ENCODE measurements at places on chromosomes 5 and 9.

GRCh38 chr5:31120642-31120948 lies 72.9 kb upstream of the CDH6 start:
- DNase-seq: no peak

GRCh38 chr9:124140941-124141568 lies 116.7 kb upstream of the NEK6 start:
- no peak for DNase-seq

GRCh38 chr9:132192728-132193127 lies 30.9 kb downstream of the NTNG2 start:
- no peak for DNase-seq

- DNase-seq: no peak
Measured at GRCh38 chr9:31168161-31168560, 1216.3 kb upstream of the ACO1 start.

GRCh38 chr9:5708414-5708813 lies 79.5 kb downstream of the RIC1 start:
- DNase-seq: no peak

DNA sequence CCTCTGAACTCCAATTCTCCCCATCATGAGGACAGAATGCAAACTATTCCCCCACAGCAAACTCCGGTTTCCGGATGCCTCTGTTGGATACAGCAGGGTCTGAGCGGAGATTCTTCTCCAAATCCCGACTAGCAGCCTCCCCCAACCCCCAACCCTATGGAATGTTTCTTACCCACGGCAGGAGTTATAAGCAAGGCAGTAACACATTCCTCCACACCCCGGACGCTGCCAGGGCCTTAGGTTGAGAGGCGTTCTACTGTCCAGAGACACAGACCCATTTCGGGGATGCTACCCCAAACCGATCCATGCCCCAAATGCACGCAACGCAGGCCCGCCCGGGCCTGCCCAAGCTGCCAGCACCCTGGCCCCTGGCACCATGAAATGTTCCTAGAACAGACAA lies 85.6 kb upstream of the LMX1B start:
- no peak for DNase-seq

GRCh38 chr9:26263478-26263877 lies 585.2 kb upstream of the TUSC1 start:
- no peak for DNase-seq

- no peak for DNase-seq
Measured at GRCh38 chr5:92713335-92713743, 867.7 kb downstream of the NR2F1-AS1 start.

- DNase-seq: no peak
Measured at GRCh38 chr9:90890146-90890810, 88.7 kb downstream of the SYK start.
